ENCODE measurements at places on chromosomes 11 and 22.

DNA sequence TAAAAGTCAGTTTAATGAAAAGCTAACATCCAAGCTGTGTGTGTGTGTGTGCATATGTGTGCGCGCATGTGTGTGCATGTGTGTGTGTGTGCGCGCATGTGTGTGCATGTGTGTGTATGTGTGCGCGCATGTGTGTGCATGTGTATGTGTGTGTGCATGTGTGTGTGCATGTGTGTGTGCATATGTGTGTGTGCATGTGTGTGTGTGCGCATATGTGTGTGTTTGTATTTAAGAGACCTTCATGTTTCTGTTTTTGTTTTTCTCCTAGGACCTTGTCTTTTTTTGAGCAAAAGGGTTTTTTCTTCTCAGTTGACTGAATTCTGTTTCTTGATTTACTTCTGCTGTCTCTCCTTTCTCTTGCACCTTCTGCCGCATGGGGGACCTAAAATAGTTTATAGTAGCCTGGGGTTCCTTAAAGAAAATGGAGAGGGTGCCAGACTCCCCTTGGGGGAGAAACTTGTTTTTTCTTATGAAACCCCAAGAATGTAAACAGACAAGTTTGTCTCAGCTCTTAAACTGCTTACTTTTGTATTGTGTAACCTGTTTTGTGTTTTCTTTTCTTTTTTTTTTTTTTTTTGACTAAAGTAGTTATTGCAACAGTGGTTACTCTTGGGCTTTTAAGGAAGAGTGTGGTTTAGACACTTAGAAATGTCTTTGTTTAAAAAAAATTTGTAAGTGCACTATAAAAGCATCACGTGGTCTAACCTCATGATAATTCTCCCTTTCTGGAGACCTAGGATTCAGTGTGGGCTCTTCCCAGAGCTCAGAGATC is 53.0 kb downstream of the OSBPL5 start:
- no peak for DNase-seq

- DNase-seq = no peak
Measured at GRCh38 chr11:117914398-117914761, 14.8 kb downstream of the TMPRSS13 start.

- DNase-seq = no peak
Measured at GRCh38 chr11:792873-793272, 3.0 kb upstream of the CEND1 start.

- DNase-seq = no peak
Measured at GRCh38 chr22:47836957-47837356, 1074.5 kb downstream of the TBC1D22A start.

- DNase-seq = no peak
Measured at GRCh38 chr11:3035333-3035732, 21.9 kb downstream of the CARS1 start.

- no peak for DNase-seq
Measured at GRCh38 chr11:113574171-113574570, 99.0 kb upstream of the DRD2 start.

Measured in stimulated activated naive CD8-positive, alpha-beta T cell treated with anti-CD3 and anti-CD28 coated beads, Interleukin-15, amount 100 ng/mL, for 72 hours (primary cell).